ENCODE measurements at places on chromosomes 7 and 10.
A peak's percentile ranks its signal among the peaks of the same experiment; 100 is the strongest.

DNA sequence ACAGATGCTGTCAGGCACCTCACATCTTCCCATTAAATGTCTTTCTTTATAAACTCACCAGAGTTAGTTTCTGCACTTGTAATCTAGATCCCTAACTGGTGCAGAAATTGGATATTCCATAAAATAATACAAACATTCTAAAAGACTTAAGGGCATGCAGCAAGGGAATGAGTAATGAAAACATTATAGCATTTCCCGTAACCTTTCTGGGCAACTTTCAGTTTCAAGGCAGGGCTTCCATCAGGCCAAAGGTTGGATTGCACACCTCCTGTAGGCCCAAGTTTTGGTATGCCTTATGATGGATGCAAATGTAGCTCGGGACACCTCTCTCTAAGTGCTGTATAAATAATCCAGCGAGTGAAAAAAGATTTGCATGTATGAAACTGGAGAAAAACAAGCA lies 129.9 kb upstream of the LYZL2 start:
- DNase-seq: no peak

DNA sequence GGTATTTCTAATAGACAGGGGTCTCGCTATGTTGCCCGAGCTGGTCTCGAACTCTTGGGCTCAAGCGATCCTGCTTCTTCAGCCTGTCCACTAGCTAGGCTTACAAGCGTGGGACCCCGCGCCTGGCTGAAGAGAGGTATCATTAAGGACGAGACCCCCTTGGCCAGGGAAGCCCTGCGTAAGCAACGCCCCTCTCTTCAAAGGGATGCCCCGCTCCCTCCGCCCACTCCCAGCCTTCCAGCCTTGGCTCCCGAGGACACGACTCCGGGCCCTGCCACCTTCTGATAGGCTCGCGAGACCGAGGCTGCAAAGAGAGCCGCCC lies 220 bp upstream of the ZKSCAN5 start:
- DNase-seq: no peak

DNA sequence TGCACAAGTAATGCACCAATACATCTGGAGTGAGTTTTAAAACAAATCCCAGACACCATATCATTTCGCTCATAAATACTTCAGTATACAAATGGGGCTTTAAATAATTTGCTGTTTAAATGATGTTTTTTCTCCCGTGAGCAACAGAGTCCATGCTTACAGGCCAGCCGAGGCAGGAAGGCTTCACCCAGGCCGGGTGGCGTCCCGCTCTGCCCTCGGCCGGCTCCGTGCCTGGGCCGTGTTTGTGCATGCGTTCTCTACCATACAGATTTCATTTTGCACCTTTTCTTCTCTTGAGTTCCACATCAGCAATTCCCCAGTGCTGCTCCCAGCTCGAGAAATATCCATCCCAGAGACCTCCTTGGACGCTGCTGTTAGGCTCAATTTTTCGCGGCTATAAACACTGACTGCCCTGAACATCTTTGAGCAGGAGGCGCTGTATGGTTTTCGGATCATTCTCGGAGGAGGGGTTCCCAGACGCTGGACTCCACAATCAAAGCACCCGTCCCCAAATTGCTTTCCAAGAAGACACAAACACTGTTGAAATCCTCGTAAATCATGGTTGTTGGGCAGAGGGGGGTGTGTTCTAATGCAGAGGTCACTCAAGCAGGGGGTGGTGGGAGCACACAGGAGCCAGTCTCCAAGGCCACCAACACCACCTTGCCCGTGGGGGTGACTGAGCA lies 91.6 kb downstream of the MICALL2 start:
- DNase-seq: no peak

- no peak for DNase-seq
These were observed 115.2 kb upstream of the MDFIC start for GRCh38 chr7:114806590-114807162.

GRCh38 chr10:110721406-110722038 lies 77.4 kb downstream of the RBM20 start:
- DNase-seq: no peak

GRCh38 chr7:105621617-105622016 lies 40.3 kb upstream of the EFCAB10 start:
- peak; percentile 50 for DNase-seq

- DNase-seq: no peak
These were observed 31.2 kb upstream of the FAM20C start for GRCh38 chr7:160958-161725.

GRCh38 chr7:110130669-110131068 lies 960.3 kb upstream of the LRRN3 start:
- no peak for DNase-seq

GRCh38 chr10:101718690-101719275 lies 23.8 kb upstream of the FBXW4 start:
- DNase-seq: no peak

- DNase-seq: no peak
These were observed 3.3 kb downstream of the MAPK8 start for GRCh38 chr10:48309711-48310226.

- DNase-seq: no peak
These were observed 48.8 kb downstream of the SFR1 start for GRCh38 chr10:104170610-104171254.

GRCh38 chr7:117129521-117129955 lies 176.2 kb downstream of the ST7 start:
- DNase-seq: no peak

DNA sequence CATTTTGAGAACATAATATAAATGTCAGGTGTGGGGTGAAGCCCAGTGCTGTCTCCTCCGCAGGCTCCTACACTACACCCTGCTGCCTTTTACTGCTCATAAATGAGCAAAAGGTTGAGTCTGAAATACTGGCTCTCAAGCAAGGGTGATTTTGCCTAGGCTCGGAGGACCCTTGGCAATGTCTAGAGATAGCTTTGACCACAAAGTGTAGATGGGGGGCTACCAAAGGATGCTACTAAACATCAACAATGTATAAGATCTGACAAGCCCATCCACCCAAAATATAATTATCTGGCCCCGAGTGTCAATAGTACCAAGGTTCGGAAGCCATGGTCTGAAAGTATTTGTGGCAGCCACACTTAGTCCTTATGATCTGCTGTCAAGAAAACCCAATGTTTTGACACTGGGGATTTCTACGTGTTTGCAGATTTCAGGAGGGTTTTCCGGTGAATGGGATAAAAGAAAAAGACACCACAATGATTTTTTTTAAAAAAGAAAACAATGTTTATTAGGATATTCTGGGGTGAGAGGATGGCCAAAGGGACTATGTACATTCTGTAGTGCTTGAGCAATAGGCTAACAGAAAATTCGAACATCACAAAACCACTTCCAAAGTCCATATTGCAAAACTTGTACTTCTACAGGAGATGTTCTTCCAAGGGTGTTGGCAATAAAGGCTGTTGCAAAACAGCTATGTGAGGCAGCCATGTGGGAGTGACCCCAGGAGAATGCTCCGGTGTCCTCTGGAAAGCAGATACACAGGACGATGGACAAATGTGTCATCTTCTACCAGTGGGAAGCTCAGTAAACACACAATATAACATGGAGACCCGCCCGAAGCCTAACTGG lies 216.3 kb downstream of the GFRA1 start:
- DNase-seq: no peak

DNA sequence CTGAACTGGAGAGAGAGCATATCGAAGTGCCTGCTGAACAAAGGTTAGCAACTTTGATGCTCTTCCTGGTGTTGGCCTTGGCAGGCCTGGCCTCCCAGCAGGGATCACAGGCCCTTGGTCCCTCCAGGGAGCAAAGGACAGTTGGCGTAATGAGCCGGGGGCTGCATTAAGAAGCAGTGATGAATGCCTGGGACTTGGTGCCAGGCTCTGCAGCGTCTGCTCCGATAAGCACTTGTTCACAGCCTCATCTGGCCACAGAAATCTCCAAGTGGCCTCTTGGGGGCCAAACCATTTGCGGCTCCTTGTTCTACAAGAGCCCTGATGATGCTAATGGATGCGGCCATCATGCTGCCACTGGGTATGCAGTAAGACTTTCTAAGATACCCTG lies 31.8 kb downstream of the CRHR2 start:
- no peak for DNase-seq

GRCh38 chr7:50603287-50603686 lies 38.1 kb upstream of the DDC start:
- no peak for DNase-seq

GRCh38 chr10:103726637-103727036 lies 128.7 kb downstream of the SH3PXD2A start:
- no peak for DNase-seq

- no peak for DNase-seq
These were observed 75.7 kb downstream of the C10orf105 start for GRCh38 chr10:71643904-71644303.

DNA sequence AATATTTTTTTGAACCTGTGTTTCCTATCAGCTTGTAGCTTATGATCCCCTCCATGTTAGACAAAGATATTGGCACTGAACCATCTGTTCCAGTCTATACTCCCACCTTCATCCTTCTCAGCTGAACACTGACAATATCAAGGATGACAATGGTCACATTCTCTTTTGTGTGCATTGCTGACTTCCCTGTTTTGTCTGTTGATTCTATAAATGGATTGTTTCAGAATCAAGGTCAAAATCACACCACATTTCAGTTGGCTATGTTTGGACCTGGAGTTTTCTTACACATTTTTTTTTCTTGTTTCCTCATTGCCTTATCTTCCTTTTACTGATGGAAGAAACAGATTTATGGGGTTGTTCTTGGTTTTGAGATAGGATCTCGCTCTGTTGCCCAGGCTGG lies 11.3 kb upstream of the SMURF1 start:
- no peak for DNase-seq

DNA sequence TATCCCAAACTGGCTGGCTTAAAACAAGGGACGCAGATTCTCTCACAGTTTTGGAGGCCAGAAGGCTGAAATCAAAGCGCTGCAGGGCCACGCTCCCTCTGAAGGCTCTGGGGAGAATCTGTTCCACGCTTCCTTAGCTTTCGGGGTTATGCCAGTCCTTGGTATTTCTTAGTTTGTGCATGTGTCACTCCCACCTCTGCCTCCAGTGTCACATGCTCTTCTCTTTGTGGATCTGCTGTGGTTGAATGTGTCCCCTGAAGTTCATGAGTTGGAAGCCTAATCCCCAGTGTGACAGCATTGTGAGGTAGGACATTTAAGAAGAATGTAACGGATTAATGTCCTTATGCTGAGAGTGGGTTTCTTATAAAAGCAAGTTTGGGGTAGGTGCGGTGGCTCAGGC lies 29.4 kb upstream of the RHEB start:
- DNase-seq: no peak

DNA sequence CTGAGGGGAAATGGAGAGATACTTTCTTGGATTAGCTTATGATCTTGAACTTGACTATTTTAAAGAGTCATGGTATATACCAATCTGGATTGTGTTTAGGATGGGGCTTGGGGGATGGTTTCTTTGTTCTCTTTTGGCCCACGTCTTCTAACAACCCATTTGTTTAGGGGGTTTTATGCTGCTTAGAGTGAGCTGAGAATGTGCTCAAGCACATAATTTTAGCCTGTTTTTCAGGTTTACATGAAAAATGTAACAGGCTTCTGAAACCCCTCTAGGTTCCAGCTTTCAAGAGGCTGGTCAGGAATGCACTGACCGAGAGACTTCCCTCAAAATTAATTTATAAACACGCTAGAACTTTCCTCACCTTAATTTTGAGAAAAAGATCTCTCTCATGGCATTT lies 94.3 kb downstream of the AUTS2 start:
- DNase-seq: no peak

Measured in forelimb muscle (tissue), 1 donor.